Stimulated activated CD8-positive, alpha-beta memory T cell treated with anti-CD3 and anti-CD28 coated beads, Interleukin-12 subunit alpha, Interleukin-12 subunit beta, amount 100 ng/mL, for 1 hour (primary cell): ENCODE measurements at places on chromosomes 2 and 18.

DNA sequence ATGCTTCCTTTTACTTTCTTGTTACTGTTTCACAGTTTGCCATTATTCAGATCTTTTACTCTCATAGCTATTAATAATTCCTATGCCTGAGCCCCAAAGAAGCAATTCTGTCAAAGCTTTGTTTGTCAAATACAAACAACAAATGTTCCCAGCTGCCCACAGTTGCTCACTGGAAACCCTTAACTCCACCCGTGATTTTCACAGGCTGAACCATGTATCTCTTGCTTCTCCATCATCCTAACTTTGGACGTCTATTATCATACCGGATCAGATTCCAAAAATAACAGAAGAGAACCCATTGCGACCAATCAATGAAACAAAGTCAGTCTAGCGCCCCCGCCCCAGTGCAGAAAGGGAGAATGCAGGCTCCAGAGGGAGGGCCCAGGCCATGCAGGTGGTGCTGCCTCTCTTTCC, 24.2 kb downstream of the COLEC12 start:
- DNase-seq: no peak

- DNase-seq: no peak
Observed at GRCh38 chr2:158234497-158234896, 132.8 kb downstream of the UPP2 start.

GRCh38 chr18:9066817-9067306, 35.6 kb upstream of the NDUFV2 start:
- DNase-seq: no peak

DNA sequence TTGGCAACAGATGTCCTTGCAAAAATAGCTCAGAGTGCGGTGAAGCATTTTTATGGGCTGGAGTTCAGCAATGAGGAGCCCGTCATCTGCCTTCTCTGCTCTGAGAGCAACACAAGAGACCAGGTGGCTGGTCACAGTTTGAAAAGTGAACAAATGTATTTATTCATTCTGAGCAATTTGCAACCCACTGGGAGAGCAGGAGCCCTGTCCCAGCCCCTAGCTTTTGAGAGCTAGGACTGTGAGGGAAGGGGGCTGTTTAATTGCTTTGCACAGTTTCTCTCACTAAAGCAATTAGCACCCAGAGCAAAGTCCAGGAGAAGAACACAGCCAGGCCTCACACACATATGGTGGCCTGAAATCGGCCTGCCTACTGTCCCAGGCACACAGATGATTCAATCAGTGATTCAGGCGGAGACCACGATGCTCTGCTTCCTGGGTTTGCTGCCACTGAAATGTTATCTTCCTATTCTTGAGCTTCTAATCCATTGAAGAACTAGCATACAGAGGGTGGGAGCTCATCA, 646.1 kb upstream of the ACVR2A start:
- DNase-seq: no peak

- no peak for DNase-seq
Observed at GRCh38 chr2:105821428-105822125, 76.9 kb downstream of the NCK2 start.

GRCh38 chr2:85791704-85792565, 38.1 kb downstream of the ATOH8 start:
- no peak for DNase-seq

DNA sequence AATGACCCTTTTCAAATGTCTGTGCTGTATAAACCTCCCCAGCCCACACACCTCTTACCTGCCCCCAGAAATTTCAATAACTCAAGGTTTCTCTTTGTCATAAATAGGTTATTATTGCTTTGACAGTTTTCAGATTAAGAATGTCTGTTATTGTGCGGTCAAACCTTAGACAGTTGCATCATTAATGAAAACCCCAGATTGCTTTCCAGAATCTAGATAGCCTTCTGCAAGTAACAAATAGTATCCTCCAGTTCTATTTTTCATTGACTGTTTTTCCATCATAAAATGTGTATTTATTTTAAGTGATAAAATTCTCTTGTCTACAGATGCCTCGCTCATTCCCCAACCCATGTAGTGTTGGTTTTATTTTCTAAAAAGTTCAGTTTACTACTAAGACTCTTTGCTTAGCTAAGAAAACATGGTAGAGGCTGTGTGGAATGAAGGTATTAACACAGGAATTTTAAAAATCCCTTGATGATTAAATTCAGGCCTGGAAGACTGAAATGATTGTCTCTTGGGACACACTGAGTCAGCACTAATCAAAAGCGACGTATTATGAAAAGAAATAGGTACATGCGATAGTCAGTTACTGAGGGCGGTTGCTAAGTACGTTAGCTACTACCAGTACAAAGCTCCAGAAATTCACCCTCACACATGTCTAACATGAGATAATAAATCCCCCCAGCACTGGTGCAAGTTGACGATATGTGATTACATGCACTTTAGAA, 38.4 kb upstream of the ITGAV start:
- DNase-seq: no peak

DNA sequence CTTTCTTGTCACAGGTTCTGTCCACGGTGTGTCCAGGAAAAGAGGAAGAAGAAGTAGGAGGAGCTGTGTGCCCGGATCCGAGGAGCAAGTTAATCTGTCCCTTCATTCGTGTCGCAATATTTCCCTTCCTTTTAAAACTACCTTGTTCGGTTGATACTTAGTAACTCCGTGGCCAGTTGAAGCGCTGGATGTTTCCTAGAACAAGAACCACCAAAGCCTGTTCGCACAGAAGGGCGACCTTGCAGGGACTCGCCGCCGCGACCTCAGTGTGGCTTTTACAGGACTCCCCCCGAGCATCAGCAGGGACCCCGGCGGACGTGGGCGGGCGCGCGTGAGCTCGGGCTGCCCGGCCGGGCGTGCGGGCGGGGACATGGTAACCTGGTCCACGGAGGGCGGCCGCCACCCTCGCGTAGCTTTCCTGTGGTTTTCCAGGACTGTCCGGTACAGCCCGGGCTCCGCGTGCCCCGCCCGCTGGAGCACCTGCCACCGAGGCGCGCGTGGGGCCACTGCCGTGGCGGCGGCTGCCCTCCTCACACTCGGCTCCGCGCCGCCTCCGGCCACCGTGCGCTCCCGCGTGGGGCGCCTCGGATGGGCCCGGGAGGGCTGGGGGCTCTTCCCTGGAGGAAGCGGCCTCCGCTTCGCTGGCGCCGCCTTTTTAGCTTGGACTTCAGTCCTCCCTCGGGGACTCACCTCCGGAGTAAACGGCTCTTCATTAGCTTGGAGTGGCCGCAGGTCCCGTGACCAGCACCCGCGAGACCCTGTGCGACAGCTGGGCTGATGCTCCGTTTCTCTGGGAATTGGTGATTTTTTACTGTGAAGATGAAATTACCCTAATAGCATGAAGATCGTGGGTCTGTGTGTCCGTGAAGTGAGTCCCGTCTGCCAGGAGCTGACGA, 9.2 kb upstream of the D2HGDH start:
- no peak for DNase-seq

DNA sequence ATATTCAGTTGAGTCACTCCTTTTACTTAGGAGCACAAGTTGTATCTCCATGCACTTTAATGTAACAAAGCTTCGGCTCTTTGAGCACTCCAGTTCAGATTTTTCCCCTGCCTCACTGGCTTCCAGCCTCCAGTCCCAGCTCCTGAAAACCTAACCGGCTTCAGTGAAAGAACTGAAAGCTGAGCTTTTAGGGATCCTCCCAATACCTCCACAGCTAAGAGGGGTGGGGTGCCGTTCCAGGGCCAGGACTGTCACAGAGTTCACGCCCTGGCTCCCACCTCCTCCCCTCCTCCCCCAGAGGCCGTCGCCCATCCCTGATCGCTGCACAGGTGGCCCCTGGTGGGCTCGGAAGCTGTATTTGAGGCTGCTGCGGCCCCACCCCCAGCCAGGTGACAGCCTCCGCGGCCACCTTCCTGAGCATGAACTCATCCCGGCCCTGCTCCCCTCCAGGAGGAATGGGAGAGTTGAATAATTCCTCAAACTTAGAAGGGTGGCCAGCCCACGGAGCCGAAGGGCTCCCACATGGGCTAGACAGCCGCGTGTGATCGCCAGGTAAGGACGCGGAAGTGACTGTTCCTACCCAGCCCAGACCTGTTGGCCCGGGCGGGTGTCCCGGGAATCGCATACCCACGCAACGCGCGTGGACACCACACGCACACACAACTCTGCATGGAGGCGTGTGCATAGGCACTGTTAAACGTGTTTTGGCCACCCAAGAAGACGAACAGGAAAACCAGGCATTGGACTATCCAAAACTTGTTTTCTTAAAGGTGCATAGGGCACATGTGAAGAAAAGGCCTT, 1.8 kb downstream of the MYO5B start:
- DNase-seq: no peak

DNA sequence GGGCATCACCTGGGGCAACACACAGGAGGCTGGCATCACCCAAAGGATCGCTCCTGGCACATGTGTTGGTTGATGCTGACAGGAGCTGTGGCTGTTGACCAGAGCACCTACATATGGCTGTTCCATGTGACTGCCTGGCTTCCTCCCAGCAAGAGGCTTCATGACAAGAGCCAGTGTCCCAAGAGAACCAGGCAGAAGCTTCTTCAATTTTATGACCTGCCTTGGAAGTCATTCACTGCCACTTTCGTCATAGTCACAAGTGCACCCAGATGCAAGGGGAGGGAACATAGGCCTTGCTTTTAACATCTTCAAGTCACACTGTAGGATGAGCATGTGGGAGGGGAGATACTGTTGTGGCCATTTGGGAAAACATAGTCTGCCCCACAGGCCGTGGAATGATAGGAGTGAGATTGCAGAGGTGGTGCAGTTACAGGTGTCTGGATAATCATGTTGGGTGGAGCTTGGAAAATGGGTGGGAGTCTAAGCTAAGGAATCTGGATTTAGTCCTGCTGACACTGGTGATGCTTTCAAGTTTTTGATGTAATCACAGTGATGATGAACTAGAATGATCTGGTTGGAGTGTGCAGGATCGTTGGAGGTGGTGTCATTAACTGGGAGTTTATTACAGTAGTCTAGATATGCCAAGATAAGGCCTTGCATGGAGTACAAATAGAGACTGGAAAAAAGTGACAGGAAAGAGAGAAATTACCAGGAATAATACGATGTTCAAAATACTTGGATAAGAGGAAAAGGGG, 107.0 kb downstream of the RAPGEF4 start:
- no peak for DNase-seq

GRCh38 chr18:76410660-76411417, 84.2 kb downstream of the ZNF516 start:
- DNase-seq: no peak

GRCh38 chr2:100184055-100184737, 41.8 kb upstream of the AFF3 start:
- DNase-seq: no peak

DNA sequence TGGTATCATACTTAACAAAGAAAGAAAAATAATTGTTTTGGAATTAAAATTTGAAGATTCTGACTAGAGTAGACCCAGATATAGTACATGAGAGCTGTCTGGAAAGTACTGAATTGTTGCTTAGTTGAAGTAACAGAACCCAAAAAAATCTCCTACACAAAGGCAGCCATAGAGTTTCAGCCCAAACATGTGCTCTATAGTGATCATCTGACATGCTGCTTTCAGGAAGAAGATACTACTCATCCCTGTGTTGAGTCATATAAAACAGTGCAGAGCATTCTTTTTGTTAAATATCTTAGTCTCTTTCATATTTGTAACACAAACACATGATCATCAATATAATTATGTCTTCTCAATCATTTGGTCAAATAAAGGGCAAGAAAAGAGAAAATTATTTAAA, 84.8 kb upstream of the PTPRM start:
- no peak for DNase-seq

DNA sequence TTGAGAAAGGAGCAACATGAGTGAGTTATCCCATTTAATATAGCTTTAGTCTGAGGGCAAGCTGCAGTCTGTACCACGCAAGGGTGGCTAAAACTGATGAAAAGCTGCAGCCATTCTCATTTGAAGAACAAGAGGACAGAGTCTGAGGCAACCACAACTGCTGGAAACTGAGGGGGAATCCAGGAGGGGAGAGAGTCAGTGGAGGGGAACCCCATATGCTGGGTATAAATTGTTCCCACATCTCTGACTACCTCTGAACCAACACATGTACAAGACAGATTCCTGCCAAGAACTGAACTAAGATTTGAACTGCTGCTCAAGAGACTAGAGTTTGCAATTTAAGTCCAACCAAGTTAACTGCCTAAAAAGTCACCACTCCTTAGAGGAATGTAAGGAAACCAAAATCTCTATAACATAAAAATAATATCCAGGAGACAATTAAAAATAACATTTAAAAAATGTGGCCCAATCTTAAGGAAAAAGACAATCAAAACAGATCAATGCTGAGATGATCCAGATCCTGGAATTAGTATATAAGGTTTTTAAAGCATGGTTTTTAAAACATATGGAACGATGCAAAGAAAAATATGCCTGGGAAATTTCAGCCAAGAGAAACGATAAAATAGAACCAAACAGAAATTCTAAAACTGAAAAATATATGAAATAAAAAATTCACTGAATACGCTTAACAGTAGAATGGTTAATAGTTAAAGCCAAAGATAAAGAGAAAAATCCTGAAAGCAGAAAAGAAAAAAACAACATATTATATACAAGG, 11.2 kb downstream of the CWC22 start:
- DNase-seq: no peak

GRCh38 chr2:228447266-228447915, 265.9 kb upstream of the SPHKAP start:
- DNase-seq: no peak

- DNase-seq: no peak
Observed at GRCh38 chr2:146123714-146124113, 1603.8 kb upstream of the ZEB2 start.

GRCh38 chr2:46985512-46985911, 69.9 kb upstream of the MCFD2 start:
- no peak for DNase-seq

GRCh38 chr2:222315443-222316121, 16.8 kb upstream of the PAX3 start:
- DNase-seq: no peak

DNA sequence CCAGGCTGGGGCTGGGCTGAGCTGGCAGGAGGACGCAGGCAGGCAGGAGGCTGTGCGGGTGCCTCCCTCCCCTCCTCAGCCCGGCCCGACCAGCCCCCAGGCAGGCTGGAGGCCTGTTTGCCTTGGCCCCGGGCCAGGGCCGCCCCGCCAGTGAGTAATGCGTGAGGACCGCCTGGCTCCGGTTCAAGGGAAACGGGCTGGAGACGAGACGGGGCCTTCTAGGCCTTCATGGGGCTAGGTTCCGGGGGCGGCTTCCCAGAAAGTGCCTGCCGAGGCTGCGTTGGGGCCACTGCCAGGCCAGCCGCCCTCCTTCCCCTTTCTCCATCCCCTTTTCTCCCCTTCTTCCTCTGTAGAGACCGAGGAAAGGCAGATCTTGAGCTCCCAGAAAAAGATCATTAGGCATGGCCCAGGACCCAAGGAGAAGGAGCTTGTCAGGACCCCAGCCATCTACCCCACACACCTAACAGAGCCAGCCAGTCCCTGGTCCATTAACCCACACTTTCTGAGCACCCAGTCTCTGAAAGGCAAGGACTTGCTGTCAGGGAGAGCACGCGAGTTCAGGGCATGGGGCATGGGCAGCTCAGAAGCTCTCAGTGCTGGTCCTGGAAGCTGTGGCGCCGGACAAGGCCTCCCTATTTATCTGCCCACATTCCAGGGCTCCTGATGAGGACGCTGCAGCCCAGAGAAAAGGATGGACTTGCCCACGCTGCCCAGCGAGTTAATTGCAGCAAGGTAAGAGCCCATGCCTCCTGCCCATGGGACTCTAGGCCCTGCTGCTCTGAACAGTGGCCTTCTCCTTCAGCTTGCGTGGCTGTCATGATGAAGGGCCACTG, 48.5 kb downstream of the SMAD7 start:
- no peak for DNase-seq
